Smooth muscle cell of trachea (primary cell): ENCODE measurements at places on chromosomes 13 and 19. TPM values are rescaled to one million over a fixed set of nuclear protein-coding genes. Genes with fewer than 3 reads are reported as not detected.

The ITGBL1 gene
- total RNA-seq, result 70.7 and 102 TPM in 2 replicates

The ZNF30 gene
- total RNA-seq, result 2.9 and 3.6 TPM in 2 replicates

The IFI30 gene
- total RNA-seq, result 17.2 and 23.0 TPM in 2 replicates

The KLF2 gene
- total RNA-seq, result 2.0 and 2.8 TPM in 2 replicates

The LCP1 gene
- 0.33 TPM in 1 of 2 replicates, not detected in the other for total RNA-seq

The SPIB gene
- total RNA-seq, result 3.0 TPM in 1 of 2 replicates, not detected in the other

The WDR87 gene
- total RNA-seq, result under 0.01 TPM in 1 of 2 replicates, not detected in the other

The SOX21 gene
- not detected in 2 replicates for total RNA-seq

The PNMA8A gene
- total RNA-seq, result 2.5 and 17.3 TPM in 2 replicates

The KLF5 gene
- 0.44 and 0.50 TPM in 2 replicates for total RNA-seq

The ZNF835 gene
- 0.15 and 1.2 TPM in 2 replicates for total RNA-seq

The KLK11 gene
- not detected in 2 replicates for total RNA-seq

The LILRA5 gene
- total RNA-seq, result not detected in 2 replicates

The SLC10A2 gene
- not detected in 2 replicates for total RNA-seq

The LGALS14 gene
- not detected in 2 replicates for total RNA-seq

The APOC4 gene
- total RNA-seq, result not detected in 2 replicates

The LILRA6 gene
- not detected in 2 replicates for total RNA-seq

The FFAR1 gene
- total RNA-seq, result not detected in 2 replicates

The KRTDAP gene
- total RNA-seq, result not detected in 2 replicates

The CCDC169 gene
- 4.1 and 6.7 TPM in 2 replicates for total RNA-seq

The ZNF547 gene
- 5.1 and 7.0 TPM in 2 replicates for total RNA-seq

The ZNF723 gene
- not detected in 2 replicates for total RNA-seq

The PRX gene
- total RNA-seq, result 2.2 and 3.8 TPM in 2 replicates

The PRODH2 gene
- total RNA-seq, result not detected in 2 replicates
